Tibial artery (tissue), 4 donors: ENCODE measurements at places on chromosomes 3 and 15.
A peak's percentile ranks its signal among the peaks of the same experiment; 100 is the strongest.

GRCh38 chr3:131501949-131502348 is 822 bp downstream of the MRPL3 start:
- no peak for DNase-seq

DNA sequence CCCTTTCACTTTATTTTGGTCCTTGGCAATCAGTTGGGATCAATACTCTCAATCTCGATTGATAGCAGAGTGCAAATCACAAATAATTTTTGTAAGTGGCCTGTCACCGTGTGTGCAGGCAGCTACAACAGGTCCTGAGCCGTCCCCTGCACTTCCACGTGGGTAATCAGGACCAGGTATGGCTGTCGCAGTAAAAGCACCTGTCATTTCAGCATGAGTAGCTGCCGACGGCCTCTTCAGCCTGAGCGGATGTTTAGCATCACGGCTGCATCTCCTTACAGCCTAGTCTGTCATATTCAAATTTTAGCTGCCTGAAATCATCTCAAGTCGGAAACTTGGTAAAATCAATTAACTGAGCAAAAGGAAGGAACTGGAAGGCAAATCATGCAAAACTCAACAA is 53.0 kb upstream of the FOXP1 start:
- no peak for DNase-seq

GRCh38 chr3:25904206-25904605 is 114.3 kb downstream of the OXSM start:
- no peak for DNase-seq

- DNase-seq = no peak
These were observed 18.2 kb upstream of the SNRPA1 start for GRCh38 chr15:101313041-101313761.

DNA sequence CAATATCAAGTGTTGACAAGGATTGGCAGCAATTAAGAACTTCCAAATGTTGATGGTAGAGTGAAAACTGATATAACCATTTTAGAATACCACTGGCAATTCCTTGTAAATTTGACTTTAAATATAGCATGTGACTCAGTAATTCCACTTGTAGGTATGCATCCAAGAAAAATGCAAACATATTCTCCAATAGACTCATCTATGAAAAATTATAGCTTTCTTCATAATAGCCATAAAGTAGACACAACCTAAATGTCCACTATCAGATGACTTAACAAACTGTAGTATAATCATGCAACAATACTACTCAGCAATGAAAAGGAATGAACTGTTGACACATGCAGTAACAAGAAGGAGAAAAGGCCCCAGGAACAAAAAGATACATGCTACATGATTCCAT is 988.1 kb downstream of the FHIT start:
- DNase-seq = no peak

DNA sequence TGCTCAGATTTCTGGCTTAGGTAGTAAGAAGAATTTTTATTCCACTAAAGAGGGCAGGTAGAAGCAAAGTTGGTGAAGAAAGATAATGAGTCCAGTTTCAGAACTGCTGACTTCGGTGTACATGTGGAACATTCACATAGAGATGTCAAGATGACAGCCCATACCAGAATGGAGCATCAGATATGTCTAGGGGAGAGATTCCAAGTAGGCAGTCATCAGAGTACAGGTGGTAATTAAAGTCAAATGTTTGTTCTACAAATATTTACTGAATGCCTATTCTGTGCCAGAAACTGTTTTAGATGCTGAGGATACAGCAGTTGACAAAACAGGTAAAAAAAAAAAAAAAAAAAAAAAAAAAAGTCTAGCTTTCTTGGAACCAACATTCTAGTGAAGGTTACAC is 81.9 kb downstream of the FGF12 start:
- DNase-seq = no peak

GRCh38 chr15:72199721-72200212 is 2.2 kb upstream of the GRAMD2A start:
- DNase-seq = peak; percentile 75

DNA sequence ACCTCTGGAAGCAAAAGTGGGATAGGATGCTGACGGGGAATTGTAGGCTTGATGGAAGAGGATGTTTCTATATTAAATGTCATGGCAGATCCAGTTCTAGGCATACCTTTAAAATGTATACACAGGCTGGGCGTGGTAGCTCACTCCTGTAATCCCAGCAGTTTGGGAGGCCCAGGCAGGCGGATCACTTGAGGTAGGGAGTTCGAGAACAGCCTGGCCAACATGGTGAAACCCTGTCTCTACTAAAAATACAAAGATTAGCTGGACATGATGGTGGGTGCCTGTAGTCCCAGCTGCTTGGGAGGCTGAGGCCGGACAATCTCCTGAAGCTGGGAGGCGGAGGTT is 8.6 kb downstream of the CHD2 start:
- DNase-seq = no peak

GRCh38 chr3:14780927-14781507 is 37.7 kb upstream of the FGD5 start:
- no peak for DNase-seq

GRCh38 chr3:160474416-160474838 is 24.8 kb upstream of the TRIM59 start:
- no peak for DNase-seq

GRCh38 chr3:55588146-55588765 is 101.2 kb upstream of the WNT5A start:
- DNase-seq = no peak

DNA sequence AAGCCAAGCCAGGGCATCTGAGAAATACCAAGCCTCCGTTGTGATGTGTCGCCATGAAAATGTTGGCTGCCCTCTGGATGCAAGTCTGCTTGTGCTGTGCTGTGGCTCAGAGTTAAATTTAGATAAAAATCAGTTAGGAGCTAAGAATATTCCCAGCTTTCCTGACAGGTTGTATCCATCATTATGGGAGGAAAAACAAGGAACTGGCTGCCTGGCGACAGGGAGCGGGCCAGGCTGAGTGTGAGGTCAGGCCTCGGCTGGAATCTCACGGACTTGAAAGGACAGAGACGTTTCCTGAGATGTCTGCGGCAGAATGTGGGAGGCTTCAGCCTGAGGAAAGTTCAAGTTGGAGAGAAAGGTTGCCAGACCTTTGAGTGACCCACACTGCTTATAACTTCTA is 213.8 kb downstream of the THSD4 start:
- peak; percentile 73 for DNase-seq

DNA sequence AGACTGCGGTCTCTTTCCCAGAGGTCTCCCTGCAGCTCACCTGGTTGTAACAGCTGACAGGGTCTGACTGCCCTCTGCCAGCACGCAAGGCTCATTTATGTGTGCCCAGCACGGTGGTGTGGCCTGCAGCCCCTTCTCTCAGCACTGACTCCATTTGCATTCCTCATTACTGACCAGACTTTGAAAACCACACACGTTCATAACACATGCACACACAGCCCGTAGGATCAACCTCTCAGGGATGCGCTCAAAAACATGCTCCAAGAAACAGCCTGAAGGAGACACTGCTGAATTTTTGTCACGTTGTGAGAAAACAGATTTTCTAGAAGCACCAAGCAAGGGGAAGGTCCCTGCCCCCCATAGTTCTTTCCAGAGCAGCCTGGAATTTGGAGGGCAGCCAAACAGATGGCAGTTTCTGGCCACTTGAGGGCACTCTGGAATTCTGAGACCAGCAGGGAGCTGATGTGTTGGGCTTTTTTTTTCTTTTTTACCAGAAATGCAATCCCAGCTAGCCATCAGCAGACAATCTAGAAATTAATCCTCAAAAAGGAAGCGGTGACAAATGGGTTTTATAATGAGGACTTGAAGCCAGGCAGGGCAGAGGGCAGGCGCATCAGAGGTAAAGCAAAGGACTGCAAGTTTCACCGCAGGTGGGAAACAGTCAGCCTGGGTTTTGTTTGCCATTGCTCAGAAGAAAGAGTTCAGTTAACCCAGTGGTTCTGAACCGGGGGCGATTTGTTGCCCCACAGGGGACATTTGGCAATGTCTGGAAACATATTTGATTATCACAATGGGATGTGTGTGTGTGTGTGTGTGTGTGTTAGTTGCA is 170.5 kb upstream of the PROK2 start:
- peak; percentile 76 for DNase-seq

DNA sequence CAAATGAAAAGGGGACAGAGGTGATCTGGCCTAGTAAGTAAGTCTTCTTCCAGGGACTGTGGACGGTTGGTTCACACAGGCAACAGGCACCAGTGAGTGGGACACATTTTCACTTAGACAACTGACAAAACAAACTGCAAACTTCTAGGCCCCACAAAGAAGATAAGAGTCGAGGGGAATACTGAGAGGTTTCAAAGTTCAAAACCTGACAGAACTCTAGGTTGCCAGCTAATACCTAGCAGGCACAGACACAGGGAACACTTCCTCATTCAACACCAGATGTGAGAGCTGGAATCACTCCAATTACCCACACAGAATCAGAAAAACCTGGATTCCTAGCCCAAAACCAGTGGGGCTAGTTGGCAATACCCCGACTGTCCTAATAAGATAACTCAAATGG is 621.7 kb downstream of the ZPLD1 start:
- DNase-seq = no peak

DNA sequence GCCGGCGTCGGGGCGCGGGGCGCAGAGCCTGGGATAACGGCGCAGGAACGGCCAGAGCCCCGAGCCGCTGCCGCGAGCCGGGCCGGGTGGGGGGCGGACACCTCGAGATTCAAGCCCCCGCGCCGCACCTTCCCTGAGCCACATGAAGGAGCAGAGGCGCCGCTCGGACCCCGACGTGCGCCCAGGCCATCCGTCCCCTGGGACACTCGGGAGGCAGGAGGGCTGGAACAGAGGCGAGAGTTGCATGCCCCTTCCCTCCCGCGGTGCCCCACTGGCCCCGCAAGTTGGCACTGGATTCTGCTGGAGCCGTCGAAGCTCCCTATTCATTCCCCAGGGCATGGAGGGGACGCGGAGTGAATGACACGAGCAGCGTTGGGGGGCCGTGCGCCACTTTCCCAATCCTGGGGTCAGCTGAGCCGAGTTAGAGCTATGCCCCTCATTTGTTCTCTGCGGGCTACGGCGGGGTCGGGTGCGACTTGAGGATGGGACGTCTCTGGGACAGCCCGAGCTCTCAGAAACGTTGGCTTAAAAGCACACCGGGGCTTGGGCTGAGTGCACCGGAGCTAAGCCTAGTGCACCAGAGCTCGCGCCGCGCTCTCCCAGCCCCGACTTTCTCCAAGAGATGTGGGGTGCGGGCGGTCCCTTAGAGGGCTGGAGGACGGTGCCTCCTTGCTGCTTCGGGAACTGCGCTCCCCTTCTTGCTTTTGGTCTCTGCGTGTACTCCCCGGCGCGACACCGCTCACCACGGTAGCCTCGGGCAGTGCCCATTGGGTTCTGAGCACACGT is 588 bp downstream of the SLC6A1 start:
- DNase-seq = no peak

DNA sequence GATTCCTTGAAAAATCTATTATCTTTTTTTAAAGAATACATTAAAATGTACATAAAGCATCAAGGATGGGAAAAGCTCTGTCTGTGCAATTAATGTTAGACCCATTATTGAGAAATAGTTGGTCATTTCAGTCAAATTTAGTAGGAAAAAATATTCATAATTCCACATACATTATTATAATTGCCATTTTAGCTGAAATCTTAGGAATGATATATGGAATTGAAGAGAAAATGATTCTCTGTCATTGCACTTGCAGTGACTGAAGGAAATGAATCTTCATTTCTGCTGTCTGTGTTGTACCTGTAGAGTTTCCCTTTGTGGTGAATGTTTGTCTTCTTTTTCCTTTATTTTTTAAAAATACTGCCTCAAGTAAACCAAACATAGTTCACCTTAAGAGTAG is 473.9 kb downstream of the C3orf38 start:
- no peak for DNase-seq

- DNase-seq = no peak
These were observed 296.7 kb downstream of the RPLP1 start for GRCh38 chr15:69749274-69749673.

GRCh38 chr3:45538641-45538986 is 55.9 kb upstream of the LIMD1 start:
- no peak for DNase-seq

DNA sequence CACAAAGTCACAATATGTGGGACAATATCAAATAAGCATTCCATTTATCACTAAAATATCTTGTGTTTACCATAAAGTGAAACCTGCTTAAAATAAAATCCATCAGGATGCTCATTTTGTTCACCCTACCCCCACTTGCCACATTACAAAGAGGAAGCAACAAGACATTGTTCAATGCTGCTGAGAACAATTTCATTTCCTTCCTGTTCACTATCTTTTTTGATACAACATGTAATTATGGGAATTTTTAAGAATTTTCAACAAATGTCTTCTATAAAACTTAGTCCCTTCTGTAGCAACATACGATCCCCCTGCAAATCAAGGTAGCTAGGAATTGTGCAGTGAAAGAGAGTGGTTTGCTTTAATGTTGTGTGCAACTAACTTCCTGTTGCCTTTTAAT is 34.9 kb upstream of the GPR160 start:
- DNase-seq = no peak

DNA sequence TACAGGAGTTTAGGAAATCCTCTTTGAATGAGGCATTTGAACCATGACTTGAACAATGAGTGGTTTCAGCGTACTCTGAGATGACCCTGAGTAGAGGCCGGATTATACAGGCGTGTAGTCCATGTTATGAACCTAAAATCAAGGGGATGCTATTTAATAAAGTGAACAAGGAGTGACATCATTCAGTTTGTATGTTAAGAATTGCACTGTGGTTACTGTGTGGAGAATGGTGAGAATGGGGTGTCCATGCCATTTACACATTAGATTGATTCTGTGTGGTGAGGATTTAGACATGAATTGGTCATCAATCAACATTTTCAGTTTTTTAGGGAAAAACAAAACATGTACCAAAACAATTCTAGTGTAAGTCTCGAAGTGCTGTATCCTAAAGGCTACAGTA is 65.8 kb downstream of the TPRG1 start:
- DNase-seq = no peak

GRCh38 chr3:186930143-186930640 is at the start of gene ST6GAL1:
TSS of gene ST6GAL1 (plus strand) at chr3:186930526. CDS start at chr3:187042704, 112,178 bp downstream.
- peak; percentile 73 for DNase-seq

- no peak for DNase-seq
These were observed 23.4 kb upstream of the SEC13 start for GRCh38 chr3:10344147-10344943.
